Stimulated activated CD8-positive, alpha-beta memory T cell treated with anti-CD3 and anti-CD28 coated beads, Interleukin-4, amount 100 ng/mL, for 1 hour (primary cell): ENCODE measurements at places on chromosomes 2 and 18.

- no peak for DNase-seq
Observed at GRCh38 chr2:160680294-160680693, 186.7 kb upstream of the RBMS1 start.

DNA sequence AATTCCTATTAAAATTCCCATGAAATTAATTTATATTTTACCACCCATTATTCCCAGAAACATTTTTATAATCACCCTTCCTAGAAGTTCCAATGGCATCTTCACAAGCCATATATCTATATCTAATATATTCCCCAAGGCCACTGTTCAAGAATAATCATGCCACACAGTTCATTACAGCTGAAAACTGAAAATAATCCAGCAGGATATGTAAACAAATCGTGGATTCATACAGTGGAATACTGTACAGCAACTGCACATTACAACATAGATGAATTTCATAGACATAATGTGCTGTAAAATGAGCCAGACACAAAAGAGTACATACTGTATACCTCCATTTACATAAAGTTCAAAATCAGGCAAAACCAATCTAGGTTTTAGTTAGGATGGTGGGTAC, 63.9 kb upstream of the SERPINE2 start:
- no peak for DNase-seq

DNA sequence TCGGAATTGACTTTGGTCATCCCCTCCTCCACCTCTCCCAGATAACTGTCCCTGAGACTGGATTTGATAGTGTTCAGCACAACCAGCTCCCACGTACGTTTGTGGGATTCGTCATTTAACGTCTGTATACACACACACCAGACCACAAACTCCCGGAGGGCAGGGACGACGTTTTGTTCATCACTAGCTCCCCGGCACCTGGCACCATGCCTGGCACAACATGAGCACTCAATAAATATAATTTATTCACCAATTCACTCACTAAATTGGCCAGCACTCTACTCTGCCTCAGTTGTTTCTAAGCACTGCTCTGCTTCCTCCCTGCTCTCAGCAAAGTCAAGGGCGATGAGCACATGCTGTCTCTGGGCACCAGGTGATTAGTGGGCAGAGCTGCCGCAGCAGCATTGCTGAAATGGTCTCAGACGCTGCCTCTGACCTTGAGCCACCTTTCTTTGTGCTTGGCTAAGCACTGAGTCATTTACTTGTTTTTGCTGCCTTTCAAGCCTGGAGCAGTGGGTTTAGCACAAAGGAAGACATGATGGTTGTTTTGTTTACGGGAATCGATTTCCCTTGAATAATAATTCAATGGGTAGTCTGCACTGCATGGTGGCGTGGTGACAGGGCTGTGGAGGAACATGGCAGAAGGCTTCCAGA, 19.3 kb upstream of the LOXHD1 start:
- no peak for DNase-seq

GRCh38 chr18:24366328-24366727, 31.3 kb downstream of the OSBPL1A start:
- DNase-seq: no peak

DNA sequence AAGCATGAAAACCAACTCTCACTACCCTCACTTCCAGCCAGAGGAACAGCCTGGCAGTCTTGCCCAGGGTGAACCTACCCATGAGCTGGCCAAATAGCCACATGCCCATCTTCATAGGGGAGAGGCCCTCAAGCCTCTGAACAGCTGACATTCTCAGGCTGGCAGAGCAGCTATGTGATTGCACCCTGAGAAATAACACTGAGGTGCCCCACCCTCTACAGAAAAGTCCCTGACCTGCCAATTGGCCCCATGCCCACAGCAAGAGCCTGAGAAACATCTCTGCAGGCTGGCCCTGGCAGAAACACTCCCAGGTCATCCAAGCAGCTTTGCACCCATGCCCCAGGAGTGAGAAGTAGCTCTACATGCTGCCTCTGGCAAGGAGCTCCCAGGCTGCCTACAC, 127.4 kb upstream of the OTX1 start:
- DNase-seq: no peak

DNA sequence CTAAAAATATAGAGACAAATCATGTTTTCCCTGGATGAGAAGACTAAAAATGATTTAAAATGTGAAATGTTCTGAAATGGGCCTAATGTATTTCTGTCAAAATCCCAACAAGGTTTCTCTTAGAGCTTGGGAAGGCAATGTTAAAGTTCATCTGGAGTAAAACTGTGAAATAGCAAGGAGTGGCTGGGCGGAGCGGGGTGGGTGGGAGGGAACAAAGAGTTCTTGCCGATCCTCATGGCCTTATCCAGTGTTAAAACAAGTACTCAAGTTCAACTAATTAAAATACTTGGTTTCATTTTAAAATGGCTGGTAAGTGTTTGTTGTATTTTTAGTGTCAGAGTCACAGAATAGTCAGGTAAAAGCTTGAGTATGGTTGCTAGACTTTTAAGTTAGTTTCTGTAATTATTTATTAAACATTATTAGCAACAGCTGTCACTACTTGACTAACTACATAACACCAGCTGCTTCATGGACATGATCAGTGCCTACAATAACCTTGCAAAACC, 87.3 kb downstream of the RTN4 start:
- DNase-seq: no peak

DNA sequence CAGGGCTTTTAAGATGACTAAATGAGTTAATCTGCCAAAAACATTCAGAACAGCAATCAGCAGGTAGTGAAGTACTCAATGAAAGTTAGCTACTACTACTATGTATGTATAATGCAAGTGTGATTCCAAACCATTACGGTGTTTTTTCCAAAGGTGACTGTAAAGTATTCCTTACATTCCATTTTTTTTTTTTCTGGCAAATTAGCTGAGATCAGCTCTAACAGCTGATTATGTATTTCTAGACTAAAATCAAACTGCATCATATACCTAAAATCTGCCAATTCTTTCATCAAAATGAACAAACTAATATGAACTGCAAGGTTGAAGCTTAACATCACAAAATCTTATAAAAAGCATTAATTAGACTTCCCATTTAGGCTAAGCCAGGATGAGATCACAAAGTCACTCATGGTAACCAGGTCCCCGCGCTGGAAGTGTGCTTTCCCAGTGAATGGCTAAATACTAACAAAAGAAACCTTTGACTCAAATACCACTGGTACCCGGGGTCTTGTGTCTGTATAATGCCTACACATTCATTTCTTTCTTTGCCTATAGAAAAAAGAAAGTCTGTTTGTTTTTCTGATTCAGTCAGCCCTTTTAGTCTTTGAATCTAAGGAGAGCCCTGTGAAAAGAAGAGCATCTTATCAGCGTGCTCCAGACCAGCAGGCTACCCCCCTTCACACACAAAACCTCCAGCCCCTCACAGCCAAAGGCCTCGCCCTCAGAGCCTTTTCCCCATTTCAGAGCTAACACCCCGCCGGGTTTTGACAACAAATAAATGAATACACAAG, 88.3 kb downstream of the RBMS1 start:
- no peak for DNase-seq

- DNase-seq: no peak
Observed at GRCh38 chr18:80169607-80170006, 60.5 kb downstream of the ADNP2 start.

DNA sequence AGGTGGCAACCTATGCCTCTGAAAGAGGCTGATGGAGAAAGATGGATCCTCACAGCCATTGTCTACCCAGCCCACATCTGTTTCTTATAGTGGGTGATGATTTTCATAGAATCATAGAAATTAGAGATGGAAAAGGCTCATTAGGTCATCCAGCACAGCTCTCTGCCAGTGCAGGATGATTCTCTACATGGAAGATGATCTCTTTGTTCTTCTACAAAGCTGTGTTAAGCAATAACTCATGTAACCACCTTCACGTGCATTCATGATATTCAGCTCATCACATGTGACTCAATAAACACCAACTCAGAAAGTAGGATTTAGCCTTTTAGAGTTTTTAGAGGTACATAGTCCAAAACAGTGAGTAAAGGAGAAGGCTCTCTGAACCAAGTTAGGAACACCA, 539.4 kb upstream of the ID2 start:
- DNase-seq: no peak

DNA sequence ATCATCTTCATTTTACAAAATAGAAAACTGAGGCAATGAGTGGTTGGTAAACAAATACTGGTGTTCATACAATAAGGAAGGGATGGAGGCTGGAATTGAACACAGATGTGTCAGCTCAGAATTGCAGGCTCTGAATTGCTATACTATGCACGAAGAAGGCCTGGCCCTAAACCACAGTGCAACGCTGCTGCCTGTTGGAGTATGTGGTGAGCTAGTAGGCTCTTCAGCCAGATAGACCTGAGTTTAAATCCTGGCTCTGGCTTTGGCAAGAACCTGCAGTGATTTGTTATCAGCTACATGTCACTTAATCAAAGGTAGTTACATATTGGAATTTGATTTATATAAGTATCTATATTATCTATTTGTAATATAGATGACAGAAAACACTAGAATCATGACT, 1602.4 kb upstream of the CELF4 start:
- DNase-seq: no peak

DNA sequence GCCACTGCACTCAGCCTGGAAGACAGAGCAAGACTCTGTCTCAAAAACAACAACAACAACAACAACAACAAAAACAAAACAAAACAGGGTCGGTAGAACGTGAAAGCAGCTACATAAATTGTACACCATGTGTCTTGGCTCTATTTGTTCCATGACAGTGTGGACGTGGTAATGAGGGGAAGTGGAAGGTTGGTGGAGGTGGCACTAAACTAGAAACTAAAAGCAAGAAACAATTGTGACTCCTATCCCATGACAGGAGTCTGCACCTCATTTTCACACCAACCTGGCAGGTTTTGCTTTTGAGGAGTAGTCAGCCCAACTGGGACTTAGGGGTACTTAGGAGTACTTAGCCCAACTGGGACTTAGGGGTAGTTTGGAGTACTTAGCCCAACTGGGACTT, 62.5 kb upstream of the MRPS9 start:
- DNase-seq: no peak

GRCh38 chr2:105917688-105918087, 173.0 kb downstream of the NCK2 start:
- no peak for DNase-seq

GRCh38 chr2:96213379-96213778, 4.8 kb upstream of the STARD7 start:
- no peak for DNase-seq

DNA sequence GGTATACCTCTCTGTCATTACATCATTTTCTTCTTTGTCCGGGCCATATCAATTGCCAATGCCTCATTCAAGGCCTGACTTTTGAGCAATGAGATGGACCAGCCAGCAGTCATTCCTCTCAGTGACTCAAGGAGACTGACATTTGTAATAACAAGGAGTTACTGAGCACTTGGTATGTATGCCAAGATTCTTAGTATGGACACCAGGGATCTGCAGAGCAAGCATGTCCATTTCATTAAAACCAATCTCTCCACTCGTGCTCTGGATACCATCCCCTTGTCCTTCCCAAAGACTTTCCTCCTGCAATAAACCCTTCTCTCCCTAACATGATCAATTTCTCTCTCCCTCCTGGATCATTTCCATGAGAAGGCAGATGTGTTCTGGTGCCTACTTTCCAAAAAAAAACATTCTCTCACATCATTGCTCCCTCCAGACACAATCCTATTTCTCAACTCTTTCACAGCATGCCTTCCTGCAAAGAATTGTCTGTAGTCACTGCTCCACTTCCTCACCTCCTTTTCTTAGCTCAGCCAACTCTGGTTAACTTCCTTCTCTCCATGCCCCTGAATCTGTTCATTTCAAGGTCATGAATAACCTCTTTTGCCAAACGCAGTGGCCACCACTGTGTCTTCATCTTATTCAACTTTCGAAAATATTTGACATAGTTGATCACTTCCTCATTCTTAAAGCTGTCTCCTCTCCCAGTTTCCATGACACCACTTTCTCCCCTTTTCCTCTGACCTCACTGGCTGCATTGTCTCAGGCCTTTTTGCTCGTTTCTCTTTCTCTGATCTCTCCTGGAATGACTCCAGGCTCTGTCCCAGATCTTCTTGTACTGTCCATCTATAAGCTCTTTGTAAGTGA, 102.8 kb upstream of the CYP1B1 start:
- DNase-seq: no peak

- DNase-seq: no peak
Observed at GRCh38 chr2:178863856-178864620, 56.8 kb upstream of the TTN start.

GRCh38 chr2:62216616-62217015, 20.7 kb downstream of the B3GNT2 start:
- no peak for DNase-seq

GRCh38 chr2:190911813-190912212, 31.2 kb downstream of the GLS start:
- no peak for DNase-seq

- no peak for DNase-seq
Observed at GRCh38 chr2:205020673-205021072, 475.4 kb downstream of the PARD3B start.

DNA sequence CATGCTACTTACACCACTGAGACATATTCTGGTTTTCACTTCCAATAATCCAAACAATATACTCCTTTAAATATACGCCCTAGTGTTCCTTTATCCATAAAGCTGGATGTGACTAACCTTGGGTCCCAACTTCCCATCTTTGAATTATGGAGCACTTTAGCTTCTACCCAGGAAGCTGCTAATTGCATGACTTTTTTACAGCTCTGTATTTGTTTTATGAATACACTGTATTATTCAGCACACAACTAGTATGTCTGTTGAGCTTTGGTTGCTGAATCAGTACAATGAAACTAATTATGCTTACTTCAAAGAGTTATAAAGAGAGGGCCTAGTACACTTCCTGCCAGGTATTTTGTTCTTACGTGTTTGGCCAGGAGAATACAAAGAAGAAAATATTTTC, 118.5 kb downstream of the BAZ2B start:
- no peak for DNase-seq

DNA sequence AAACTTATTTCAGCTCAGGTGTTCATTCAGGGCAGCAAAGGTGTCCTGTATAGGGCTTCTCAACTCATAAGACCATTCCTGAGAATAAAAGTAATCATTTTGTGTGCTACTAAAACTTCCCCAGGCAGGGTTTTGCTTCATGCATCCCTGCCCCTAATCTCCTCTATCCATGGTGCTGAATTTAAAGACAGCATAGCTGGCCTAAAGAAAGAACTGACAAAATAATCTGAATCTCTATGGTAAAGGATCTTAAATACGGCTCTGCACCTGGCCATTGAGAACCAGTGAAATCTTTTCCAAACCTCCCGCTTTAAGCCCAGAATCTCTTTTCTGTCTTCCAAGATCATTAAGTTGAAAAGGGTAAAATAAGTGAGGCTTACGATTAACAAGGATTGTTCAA, 292.1 kb upstream of the KLHL29 start:
- DNase-seq: no peak

DNA sequence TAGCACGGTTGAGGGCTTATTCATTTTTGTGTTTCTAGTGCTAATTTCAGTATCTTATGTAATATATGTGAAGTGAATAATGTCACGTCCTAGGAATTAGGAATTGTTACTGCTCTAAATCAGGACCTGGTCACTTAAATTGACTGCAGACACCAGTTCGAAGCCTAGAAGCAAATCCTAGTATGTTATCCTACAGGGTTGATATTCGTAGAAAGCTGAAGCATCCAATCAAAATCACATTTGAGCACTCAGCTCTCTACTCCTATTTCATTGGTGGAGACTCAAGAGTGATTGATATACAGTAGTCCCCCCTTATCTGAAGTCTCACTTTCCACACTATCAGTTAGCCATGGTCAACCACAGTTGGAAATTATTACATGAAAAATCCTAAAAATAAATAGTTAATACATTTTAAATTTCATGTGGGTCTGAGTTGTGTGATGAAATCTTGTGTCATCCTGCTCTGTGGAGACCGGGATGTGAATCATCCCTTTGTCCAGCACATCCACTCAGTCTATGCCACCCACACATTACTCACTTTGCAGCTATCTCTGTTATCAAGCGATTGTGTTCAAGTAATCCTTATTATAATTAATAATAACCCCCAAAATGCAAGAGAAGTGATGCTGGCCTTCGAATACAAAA, 35.2 kb upstream of the SCN9A start:
- no peak for DNase-seq
